CD4-positive, alpha-beta T cell treated with Interleukin-15 for 4 hours (primary cell): ENCODE measurements at places on chromosomes 3 and 15.

- DNase-seq = peak; percentile 54
Observed at GRCh38 chr3:14925729-14926591, 21.4 kb upstream of the NR2C2 start.

GRCh38 chr3:143315766-143316165 is 196.2 kb downstream of the CHST2 start:
- DNase-seq = no peak

- no peak for DNase-seq
Observed at GRCh38 chr3:60445446-60445845, 805.8 kb downstream of the FHIT start.

DNA sequence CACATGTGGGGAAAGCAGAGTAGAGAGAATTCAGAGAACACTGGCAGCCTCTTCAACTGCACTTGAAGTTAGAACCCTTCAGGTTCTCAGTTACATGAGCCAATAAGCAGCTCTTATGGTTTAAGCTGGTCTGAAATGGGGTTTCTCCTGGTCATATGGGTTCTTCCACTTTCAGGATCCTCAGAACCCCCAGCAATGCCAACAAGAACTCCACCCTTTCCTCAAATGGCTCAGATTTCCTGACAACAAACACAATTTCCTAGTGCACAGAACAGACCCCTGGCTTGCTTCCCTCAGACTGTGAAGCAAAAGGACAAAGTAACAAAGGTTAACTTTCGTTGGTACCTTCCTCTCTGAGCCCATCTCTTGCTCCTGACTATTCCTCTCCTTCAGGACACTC is 23.9 kb upstream of the FRMD4B start:
- no peak for DNase-seq

GRCh38 chr3:3189102-3189727 is 9.7 kb upstream of the CRBN start:
- no peak for DNase-seq

GRCh38 chr15:95840004-95840403 is 490.5 kb upstream of the NR2F2 start:
- DNase-seq = no peak
